ENCODE measurements at places on chromosomes 16 and 17.
A peak's percentile ranks its signal among the peaks of the same experiment; 100 is the strongest.

DNA sequence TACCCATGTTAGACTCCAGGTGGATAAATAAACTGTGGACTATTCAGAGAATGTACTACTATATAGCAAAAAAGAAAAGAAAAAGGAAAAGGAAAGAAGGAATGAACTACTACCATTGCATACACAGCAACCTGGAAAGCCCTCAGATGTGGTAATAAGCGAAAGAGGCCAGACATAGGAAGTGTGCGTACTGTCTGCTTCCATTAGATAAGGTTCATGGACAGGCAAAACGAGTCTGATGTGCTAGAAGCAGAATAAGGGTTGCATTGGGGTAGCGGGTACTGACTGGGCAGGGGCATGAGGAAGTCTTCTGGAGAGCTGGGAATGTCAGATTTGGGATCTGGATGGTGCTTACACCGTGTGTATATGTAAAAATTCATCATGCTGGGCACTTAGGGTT lies 21.8 kb downstream of the CLEC16A start:
- no peak for DNase-seq

- DNase-seq = no peak
Observed at GRCh38 chr17:79008666-79009387, 737 bp downstream of the CANT1 start.

- peak; percentile 82 for DNase-seq
Observed at GRCh38 chr16:83826146-83826913, 18.6 kb downstream of the HSBP1 start.

GRCh38 chr16:61721544-61721943 lies 314.7 kb downstream of the CDH8 start:
- no peak for DNase-seq

- no peak for DNase-seq
Observed at GRCh38 chr17:5703736-5704135, 119.4 kb upstream of the NLRP1 start.

GRCh38 chr17:74737299-74738050 lies 419 bp downstream of the RAB37 start:
- DNase-seq = peak; percentile 66

- no peak for DNase-seq
Observed at GRCh38 chr16:450385-450784, 24.9 kb downstream of the RAB11FIP3 start.

DNA sequence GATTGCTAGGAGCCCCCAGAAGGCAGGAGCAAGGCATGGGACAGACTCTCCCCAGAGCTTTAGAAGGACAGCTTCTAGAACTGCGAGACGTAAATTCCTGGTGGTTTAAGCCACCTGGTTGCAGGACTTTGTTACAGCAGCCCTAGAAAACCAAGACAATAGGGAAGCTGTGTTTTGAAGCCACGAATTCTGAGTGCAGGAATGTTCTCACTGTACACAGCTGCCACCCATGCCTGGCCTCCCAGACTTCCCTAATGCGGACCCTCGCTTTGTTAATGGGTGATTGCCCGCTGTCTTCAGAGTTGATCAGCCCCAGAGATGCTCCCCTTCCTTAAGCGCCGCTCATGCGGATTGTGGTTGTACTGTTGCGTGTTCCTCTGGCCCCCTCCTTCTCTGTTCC lies 177.1 kb downstream of the MSI2 start:
- no peak for DNase-seq

Measured in CD4-positive, alpha-beta T cell treated with Interleukin-17A for 4 hours (primary cell).